Forelimb muscle (tissue), 1 donor: ENCODE measurements at places on chromosomes 16 and 17. TPM values are rescaled to one million over a fixed set of nuclear protein-coding genes. Genes with fewer than 3 reads are reported as not detected.

PABPN1L gene
- 0.11 TPM for polyA plus RNA-seq

CA5A gene
- polyA plus RNA-seq, result 0.11 TPM

UBFD1 gene
- polyA plus RNA-seq, result 64.8 TPM

CD7 gene
- polyA plus RNA-seq, result 0.43 TPM

SMYD4 gene
- polyA plus RNA-seq, result 7.9 TPM

CHST4 gene
- not detected for polyA plus RNA-seq

SPIRE2 gene
- 2.5 TPM for polyA plus RNA-seq

MT3 gene
- 19.1 TPM for polyA plus RNA-seq

MEFV gene
- 0.28 TPM for polyA plus RNA-seq

TEX19 gene
- not detected for polyA plus RNA-seq

SSTR5 gene
- polyA plus RNA-seq, result not detected

PIK3R5 gene
- 1.3 TPM for polyA plus RNA-seq

RAB26 gene
- polyA plus RNA-seq, result 1.0 TPM

OR3A1 gene
- not detected for polyA plus RNA-seq

DLX4 gene
- polyA plus RNA-seq, result 0.20 TPM

DUS2 gene
- 10.1 TPM for polyA plus RNA-seq

PMM2 gene
- 17.1 TPM for polyA plus RNA-seq

GPR139 gene
- polyA plus RNA-seq, result not detected

ADAP2 gene
- polyA plus RNA-seq, result 5.1 TPM

EMC6 gene
- 39.8 TPM for polyA plus RNA-seq

LGALS9C gene
- not detected for polyA plus RNA-seq

TMEM219 gene
- polyA plus RNA-seq, result 62.2 TPM

TP53TG3 gene
- not detected for polyA plus RNA-seq

ADAD2 gene
- 0.94 TPM for polyA plus RNA-seq

PRR29 gene
- 2.3 TPM for polyA plus RNA-seq

TPPP3 gene
- polyA plus RNA-seq, result 497 TPM

CENPN gene
- polyA plus RNA-seq, result 10.0 TPM

KRT9 gene
- polyA plus RNA-seq, result not detected

MMP25 gene
- 1.9 TPM for polyA plus RNA-seq

KRTAP2-2 gene
- not detected for polyA plus RNA-seq

QRICH2 gene
- polyA plus RNA-seq, result 3.5 TPM

TBC1D3H gene
- polyA plus RNA-seq, result not detected

SPN gene
- 1.0 TPM for polyA plus RNA-seq

PRAC2 gene
- polyA plus RNA-seq, result not detected

KIF18B gene
- polyA plus RNA-seq, result 7.7 TPM

NPIPA5 gene
- polyA plus RNA-seq, result 18.6 TPM

ACE gene
- polyA plus RNA-seq, result 10.3 TPM

LHX1 gene
- not detected for polyA plus RNA-seq

PRDM7 gene
- not detected for polyA plus RNA-seq

PLD6 gene
- 3.7 TPM for polyA plus RNA-seq

GPRC5B gene
- 88.7 TPM for polyA plus RNA-seq

HSF5 gene
- 0.04 TPM for polyA plus RNA-seq

RPAIN gene
- polyA plus RNA-seq, result 50.7 TPM

MYH13 gene
- 0.91 TPM for polyA plus RNA-seq

CALB2 gene
- 0.33 TPM for polyA plus RNA-seq

KRTAP9-2 gene
- not detected for polyA plus RNA-seq

SMTNL2 gene
- polyA plus RNA-seq, result 163 TPM

CCL8 gene
- polyA plus RNA-seq, result 0.68 TPM

ITGAL gene
- polyA plus RNA-seq, result 2.5 TPM

HEATR9 gene
- 0.10 TPM for polyA plus RNA-seq

CTRL gene
- 4.3 TPM for polyA plus RNA-seq

PERCC1 gene
- polyA plus RNA-seq, result 0.20 TPM

BCL6B gene
- 19.3 TPM for polyA plus RNA-seq

NAE1 gene
- polyA plus RNA-seq, result 42.4 TPM

ACSM3 gene
- 2.9 TPM for polyA plus RNA-seq

YBX2 gene
- polyA plus RNA-seq, result 2.4 TPM

GLP2R gene
- not detected for polyA plus RNA-seq

CACNG5 gene
- polyA plus RNA-seq, result not detected

CCL13 gene
- 1.6 TPM for polyA plus RNA-seq
